ENCODE measurements at places on chromosomes 5 and 9.

DNA sequence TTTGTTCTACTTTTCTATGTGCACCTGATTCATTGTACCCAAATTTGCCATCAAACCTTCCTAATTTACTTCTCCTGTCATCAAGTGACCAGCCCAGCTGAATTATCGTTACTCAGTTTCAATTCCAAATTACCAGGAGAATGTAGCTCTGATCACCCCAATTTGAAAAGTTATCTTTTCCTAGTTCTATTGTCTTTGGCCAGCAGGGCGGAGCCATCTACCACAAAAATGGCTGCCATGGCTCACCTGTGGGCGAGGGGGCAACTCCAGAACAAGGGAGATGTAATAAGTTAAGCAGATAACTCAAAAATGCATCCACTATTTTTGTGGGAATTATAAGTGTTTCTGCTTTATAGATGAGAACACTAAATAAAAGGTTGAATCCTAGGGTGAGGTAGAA lies 133.8 kb upstream of the MOCS2 start:
- no peak for DNase-seq

- no peak for DNase-seq
Observed at GRCh38 chr5:179901462-179901861, 6.2 kb downstream of the TBC1D9B start.

DNA sequence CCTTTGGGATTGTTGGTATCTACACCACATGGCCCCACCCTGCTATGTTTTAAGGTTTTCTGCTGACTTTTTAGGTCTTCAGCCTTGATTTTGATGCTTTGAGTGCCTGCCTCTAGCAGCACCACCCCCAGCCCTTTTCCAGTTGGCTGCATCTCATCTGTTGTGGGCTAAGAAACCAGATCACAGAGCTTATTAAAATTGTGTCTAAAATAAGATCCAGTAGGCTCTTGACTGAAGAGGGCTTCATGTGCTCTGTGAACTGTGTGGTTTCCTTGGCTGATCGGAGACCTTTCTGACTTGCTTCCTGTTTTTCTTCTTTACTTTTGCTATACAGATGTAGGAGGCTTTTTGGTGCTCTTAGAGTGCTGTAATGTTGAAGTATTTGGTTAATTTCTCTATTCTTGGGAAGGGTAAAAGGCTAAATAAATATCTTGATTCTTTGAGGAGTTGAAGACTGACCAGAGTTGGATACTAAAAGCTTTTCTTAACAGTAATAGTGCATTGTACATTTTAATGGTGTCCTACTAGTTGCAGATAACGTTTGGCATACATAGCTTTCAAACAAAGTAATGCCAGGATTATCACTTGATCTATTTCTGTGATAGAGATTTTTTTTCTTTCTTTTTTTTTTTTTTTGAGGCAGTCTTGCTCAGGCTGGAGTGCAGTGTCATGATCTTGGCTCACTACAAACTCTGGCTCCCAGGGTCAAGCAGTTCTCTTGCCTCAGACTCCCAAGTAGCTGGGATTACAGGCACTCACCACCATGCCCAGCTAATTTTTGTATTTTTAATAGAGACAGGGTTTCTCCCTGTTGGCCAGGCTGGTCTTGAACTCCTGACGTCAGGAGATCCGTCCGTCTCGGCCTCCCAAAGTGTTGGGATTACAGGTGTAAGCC lies 4.5 kb downstream of the UBE2D2 start:
- DNase-seq = peak; percentile 41

DNA sequence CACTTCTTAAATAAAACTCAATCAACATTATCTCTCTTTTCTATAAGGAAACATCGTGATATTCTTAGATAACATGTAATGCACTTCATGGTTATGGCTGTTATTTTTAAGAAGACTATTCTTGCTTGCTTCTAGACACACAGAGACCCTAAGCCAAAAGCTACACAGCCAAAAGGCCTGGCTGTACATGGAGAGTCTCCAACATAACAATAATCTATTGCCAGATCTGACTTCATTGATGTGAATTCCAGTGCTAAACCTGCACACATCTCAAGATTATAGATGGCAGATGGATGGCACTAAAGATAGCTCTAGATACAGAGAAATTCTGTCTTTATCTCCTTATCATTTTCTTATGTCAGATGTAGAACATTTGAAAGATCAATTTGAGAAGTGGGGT lies 811.6 kb upstream of the ZNF608 start:
- peak; percentile 62 for DNase-seq

DNA sequence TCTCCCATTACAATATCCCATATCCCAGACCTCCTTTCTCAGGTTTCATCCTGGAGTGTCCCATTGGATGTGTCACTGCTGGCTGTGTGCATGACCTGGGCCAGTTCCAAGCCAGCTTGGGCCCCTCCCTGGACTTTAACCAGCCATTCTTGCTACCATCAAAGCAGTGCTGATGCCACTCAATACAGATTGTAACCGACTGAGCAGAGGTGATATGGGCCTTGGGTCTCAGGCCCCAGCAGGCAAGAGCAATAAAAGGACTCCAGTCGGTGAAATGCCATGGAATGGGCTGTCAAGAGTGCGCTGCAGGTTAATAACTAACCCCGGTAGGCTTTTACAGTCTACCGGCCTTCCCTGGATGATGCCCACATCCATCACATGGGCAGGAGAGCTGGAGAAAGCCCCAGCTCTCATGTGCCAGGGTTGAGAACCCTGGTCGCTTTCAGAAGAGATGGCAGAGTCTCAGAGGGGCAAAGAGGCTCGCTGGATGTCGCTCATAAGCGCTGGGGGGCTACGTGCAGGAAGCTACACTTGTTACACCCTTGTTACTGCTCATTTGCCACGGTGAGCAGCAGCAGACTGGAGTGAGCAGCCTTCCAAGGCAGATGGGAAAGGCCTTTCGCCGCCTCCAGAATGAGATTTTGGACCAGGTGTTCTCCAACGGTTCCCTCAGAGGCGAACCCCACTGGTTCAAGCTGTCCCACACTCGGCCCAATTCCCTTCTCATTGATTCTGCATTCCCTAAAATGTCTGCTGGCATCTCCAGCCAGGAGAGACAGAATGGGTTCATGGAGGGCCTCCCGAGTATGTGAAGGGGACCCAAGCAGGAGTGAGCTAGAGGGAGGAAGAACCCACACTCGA lies 13.2 kb downstream of the EPB41L4B start:
- no peak for DNase-seq

- DNase-seq = peak; percentile 39
Observed at GRCh38 chr5:95959051-95959887, 2.4 kb downstream of the ELL2 start.

DNA sequence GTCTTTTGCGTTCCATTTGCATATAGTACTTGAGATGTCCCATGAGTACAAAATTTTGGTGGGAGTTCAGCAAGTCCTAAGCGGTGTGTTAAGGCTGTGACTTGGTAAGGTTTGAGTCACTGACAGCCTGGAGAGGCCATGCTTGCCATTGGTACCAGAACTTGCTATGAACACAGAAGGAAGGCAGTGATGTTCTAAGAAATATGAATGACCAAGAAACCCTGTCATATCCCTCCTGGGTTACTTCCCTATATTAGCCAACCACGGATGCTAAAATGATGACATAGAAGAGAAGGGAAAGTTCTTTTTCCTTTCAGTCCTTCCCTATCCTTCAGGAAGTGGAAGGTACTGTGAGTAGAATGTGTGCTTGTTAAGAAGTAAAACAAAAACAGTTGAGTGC lies 136.7 kb downstream of the GCNT1 start:
- no peak for DNase-seq

- no peak for DNase-seq
Observed at GRCh38 chr5:154485096-154485491, 7.1 kb upstream of the HAND1 start.

DNA sequence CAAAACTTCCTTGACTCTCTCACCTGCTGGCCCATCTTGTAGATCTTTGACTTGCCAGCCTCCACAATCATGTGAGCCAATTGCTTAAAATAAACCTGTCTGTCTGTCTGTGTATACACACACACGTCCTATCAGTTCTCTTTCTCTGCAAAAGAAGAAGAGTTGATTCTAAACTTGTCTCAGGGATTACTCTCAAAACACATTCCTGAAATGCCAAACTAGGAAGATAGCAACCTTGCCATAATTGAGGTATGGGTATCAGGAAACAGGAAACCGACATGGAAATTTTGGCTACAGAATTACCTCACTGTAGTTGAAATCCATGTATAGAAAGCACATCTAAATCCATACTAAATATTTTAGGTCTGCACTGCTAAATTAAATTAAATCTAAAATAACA lies 483.4 kb downstream of the PLK2 start:
- no peak for DNase-seq

GRCh38 chr9:136942112-136942880 lies 2.2 kb downstream of the FBXW5 start:
- DNase-seq = no peak

- DNase-seq = no peak
Observed at GRCh38 chr5:65791712-65792673, 70.0 kb downstream of the NLN start.

DNA sequence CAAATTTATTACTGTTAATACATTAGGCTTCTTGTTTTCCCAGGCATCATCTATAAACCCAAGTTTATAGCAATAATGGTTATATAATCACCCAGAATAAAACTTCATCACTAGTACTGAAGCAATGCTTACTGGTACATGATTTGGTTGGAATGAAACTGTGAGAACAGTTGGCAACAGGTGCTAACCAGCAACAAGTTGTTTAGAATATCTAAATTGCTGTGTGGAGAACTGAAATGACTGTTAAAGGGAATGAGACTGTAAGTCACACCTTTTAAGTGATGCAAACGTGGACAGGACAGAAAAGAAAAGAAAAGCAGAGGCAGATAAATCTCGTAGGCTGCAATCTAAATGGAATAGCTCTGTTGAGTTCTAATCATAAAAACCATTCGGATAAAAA lies 2.5 kb downstream of the YIPF5 start:
- DNase-seq = no peak

DNA sequence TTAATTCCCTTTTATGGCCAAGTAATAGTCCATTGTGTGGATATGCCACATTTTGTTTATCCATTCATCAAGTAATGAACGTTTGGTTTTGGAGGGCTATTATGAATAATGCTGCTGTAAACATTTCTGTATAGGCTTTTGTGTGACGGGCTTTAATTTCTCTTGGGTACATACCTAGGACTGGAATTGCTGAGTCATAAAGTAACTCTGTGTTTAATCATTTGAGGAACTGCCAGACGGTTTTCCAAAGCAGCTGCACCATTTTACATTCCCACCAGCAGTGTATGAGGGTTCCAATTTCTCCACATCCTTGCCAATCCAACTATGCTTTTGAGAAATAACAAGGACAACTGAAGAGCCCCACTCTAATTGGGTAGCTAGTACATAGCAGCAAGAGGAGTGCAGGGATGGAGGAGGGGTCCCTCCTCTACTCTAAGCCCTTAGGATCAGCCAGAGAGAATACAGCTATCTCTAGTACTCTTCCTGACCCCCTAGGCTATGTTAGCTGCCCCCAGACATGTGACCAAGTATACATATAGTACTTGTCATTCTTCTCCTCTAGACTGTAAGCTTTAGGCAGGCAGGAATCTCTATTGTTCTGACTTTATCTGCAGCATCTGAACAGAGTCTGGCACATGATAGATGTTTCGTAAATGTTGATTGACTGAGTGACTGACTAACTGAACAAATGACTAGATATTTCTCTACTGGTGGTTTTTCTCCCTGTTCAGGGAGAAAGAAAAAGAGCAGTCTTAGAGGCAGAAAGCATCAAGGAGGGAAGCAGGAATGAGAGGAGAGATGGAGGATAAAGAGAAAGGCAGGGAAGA lies 22.1 kb upstream of the MATR3 start:
- peak; percentile 94 for DNase-seq

DNA sequence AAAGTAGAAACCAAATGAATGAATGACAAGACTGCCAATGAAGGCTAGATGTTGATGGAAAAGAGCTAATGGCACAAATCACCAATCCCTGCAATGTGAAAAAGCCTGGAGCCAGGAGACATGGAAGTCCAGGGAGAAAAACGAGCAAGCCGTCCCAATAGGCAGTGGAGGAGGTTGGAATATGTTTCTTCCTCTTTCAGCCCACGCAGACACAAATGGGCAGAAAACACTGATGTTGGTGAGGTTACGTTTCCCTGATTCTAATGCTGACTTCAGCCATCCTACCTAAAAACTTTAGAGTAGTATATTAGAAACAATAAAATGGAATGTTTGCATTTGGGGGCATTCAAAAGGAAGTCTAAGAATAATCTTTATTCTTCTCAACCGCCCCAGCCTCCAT lies 23.9 kb upstream of the KIF2A start:
- no peak for DNase-seq

DNA sequence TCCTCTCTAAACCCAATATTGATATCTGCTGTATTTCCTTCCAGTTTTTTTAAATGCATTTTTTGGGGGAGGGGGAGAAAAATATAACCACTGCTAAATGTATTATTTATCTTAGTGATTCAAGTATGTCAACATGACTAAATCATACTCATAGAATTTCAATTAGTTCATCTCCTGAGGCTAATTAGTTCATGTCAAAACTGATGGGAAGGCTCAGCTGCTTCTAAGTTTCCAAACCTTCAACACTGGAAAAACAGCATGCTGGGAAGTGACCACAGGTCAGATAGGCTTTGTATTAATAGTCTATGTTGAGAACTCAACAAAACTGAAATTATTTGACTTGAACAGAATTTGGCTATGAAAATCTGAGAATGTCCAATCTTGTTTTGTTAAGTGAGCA lies 118.7 kb downstream of the TTLL11 start:
- DNase-seq = no peak

DNA sequence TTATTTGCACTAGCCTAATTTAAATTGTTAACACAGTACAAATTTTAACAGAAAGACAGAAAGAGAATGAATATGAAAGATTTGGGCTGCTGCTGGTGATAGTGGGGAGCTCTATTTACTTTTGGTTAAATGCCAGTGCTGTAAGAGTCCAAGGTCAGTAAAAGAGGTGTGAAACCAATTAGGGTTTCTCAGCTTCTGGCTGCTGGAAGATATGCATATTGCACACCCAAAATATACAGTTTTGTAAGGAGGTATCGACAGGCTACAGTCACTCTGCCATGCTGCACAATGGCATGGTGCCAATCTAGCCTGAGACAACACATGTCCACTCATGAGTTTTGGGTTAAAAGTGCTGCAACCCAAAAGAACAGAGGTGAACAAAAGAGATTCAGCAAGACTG lies 79.3 kb downstream of the PPP2R2B start:
- DNase-seq = no peak

DNA sequence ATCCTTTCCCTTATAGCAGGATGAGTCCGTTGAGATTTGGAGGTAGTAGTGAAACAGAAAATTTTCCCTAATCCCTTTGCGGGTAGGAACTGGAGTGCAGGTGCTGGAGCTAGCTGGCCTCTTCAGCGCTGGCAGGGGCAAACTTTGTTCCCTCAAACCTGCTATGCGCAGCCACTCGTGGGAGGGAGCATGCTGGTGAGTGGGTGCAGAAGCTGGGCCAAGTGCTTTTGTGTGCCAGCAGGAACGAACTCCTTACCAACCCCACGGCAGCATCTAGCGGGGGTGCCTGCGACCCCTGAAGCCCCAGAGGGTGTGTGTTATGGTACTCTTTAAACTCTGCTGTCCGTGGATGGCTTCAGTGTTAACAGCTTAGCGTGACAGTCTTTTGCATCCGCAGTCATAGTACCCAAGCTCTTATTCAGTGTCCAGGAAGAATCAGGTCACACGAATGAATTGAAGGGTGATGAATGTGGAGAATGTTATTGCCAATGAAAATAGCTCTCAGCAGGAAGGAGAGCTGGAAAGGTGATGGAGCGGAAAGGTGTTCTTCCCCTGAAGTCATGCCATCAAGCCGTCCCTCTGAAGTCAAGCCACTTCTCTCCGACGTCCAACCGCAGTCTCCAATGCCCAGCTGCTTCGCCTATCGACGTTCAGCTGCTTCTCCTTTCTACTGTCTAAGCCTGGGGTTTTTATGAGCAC lies 1445.1 kb upstream of the CDH9 start:
- no peak for DNase-seq

GRCh38 chr9:89177012-89177943 lies 1.3 kb downstream of the SHC3 start:
- DNase-seq = peak; percentile 78

All from fibroblast of the aortic adventitia (primary cell).